Right lung (tissue), 10 donors: ENCODE measurements at places on chromosomes 5 and 9. TPM values are rescaled to one million over a fixed set of nuclear protein-coding genes. Genes with fewer than 3 reads are reported as not detected.

GRCh38 chr9:72210522-72210921, 61.3 kb downstream of the GDA start:
- no peak for DNase-seq

DNA sequence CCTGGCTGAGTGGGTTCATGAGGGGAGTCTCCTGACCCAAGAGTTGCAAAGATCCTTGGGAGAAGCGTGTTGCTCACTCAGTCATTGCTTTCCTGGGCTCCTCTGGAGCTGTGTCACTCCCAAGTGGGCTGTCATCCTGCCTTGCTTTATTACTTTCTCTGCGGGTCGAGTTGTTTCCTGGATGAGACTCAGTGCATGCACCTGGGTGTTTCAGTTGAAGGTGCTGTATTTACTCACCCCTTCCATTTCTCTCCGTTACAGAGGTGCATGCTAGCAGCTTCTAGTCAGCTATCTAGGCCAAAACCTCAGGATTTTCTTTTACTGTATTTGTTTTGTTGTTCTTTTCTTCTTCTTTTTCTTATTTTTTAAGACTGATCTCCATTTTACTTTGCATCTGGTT, 785.5 kb upstream of the EDIL3 start:
- DNase-seq: no peak

- DNase-seq: no peak
Measured at GRCh38 chr9:134545543-134546245, 95.9 kb upstream of the COL5A1 start.

DNA sequence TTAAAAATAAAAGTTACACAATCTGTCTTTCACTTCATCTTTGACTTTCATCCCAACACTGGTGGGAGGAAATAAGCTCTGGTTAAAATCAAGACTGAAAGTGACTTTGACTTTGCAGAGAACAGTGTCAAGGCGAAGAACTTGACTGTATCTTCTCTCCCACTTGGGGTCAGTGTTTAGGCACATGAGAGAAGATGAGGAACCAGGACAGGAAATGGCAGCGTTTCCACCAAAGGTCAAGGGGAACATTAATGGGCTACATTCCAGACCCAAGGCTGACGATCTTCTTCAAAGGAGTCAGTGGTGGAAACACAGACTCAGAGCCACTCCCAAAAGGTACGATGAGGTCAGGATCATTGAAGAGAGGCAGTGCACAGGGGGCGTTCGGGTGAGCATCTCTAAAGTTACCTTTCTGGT, 409.5 kb downstream of the ARHGEF28 start:
- DNase-seq: peak; percentile 63

Gene STOM
- 117 TPM for polyA plus RNA-seq

Gene AGXT2
- polyA plus RNA-seq: not detected

GRCh38 chr5:37721447-37721871, 118.4 kb downstream of the GDNF start:
- no peak for DNase-seq

Gene FAM120AOS
- 58.6 TPM for polyA plus RNA-seq

GRCh38 chr5:173853370-173854131, 34.6 kb upstream of the CPEB4 start:
- no peak for DNase-seq

DNA sequence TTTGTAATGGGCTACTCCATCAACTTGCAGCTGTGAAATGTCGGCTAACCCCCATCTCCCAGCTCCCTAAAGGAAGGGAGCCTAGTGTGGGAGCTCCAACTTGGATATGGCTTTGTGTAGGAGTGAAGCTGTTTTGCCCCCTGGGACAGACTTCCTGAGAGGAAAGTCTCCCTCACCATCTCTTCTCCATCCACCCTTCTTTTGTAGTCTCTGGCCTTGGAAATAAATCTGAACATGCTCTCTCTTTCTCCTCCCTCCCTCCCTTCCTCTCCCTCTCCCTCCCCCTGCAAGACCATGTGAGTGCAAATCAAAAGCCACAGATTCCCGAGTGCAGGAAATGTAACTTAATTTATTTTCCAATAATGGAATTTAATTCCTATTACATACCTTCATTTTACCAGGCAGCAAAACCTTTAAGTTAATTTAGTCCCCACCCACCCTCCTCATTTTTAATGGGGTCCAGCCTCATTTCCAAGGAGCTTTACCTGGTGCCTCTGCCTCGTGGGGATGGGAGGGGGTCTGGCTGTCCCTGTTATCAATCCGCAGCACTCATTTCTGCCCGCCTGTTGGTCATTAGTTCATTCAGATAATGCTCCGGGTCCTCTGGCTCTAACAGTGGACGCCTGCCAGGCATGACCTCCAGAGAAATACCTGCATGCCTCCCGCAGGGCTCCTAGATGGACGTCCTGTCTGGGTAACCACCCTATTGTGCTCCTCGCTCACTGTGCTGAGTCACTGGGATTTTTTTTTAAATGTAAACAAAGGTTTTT, 122.9 kb upstream of the TAF11L2 start:
- no peak for DNase-seq

GRCh38 chr5:173320259-173320658, 8.0 kb downstream of the STC2 start:
- DNase-seq: peak; percentile 94

GRCh38 chr9:92616655-92617111, 53.2 kb downstream of the IPPK start:
- peak; percentile 58 for DNase-seq

GRCh38 chr9:78971540-78971939, 600.2 kb upstream of the TLE4 start:
- DNase-seq: no peak

- DNase-seq: no peak
Measured at GRCh38 chr5:84231433-84231832, 153.2 kb downstream of the EDIL3 start.

Gene GABRA6
- polyA plus RNA-seq: not detected

- DNase-seq: no peak
Measured at GRCh38 chr5:14250748-14251701, 107.9 kb downstream of the TRIO start.

DNA sequence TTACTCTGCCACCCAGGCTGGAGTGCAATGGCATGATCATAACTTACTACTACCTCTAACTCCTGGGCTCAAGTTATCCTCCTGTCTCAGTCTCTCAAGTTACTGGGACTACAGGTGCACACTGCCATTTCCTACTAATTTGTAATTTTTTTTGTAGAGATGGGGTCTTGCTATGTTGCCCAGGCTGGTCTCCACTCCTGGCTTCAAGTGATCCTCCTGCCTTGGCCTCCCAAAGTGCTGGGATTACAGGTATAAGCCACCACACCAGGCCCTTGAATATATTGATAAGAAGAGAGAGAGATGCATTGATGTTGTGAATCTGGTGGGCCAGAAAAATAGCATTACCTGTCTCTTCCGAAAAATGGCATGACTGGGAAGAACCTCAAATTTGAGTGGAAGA, 21.0 kb upstream of the RCL1 start:
- no peak for DNase-seq

- DNase-seq: no peak
Measured at GRCh38 chr5:68528821-68529273, 313.3 kb downstream of the PIK3R1 start.

DNA sequence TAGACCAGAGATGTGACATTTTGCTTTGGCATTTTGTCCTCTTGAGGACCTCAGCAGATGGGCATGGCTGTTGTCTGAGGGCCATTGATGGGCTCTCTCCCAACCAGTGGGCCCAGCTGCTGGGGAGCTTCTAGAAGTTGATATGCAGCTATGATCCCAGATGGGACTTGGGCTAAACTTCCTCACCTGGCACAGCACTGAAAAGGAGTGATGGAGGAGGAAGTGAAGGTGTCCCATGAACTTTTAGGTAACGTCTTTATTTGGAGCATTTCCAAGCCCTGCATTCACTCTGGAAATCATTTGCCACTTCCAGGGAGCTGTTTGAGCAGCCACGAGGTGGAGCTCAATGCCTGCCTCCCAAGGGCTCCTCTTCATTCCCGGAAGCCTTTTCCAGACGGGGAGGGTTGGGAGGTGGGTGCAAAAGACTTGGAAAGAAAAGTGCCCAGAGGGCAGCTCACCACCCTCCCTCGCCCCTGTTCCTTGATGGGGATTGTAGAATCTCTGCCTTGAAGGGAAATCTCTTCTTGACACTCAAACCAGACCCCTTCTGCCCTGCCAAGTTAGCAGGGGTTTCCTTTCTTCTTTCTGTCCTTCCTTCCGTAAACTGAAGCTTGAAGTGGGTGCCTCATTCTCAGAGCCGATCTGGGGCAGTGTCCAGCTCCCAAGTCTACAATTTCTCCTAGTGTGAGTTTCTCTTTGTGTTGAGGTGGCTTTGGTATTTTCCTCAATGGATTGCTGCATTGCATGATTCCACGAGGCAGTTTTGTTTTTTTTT, 18.1 kb upstream of the NEUROG1 start:
- DNase-seq: no peak

DNA sequence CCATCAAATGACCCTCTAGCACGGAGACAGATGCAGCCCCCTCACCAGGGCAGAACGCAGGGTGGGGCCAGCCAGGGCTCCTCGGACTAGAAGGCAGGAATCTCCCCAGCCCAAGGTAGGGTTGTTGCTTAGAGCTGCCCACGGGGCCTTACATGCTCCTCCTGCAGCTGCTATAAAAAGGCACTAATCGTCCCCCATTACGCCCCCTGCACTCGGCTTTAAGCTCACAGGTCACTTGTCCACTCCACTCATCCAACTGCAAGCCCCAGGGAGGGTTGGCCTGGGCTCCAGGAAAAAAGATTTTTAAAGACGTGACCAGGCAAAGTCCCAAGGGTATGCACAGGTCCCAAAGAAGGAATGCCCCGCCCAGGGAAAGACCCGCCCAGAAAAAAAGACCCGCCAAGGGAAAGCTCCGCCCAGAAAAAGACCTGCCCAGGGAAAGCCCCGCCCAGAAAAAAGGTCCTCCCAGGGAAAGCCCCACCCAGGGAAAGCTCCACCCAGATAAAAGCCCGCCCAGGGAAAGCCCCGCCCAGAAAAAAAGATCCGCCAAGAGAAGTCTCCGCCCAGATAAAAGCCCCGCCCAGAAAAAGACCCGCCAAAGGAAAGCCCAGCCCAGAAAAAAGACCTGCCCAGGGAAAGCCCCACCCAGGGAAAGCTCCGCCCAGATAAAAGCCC, 11.1 kb downstream of the GRIN1 start:
- no peak for DNase-seq

Gene DBH
- polyA plus RNA-seq: 1.5 TPM

- no peak for DNase-seq
Measured at GRCh38 chr9:81687521-81688261, 1.7 kb downstream of the TLE1 start.

Gene NACC2
- polyA plus RNA-seq: 4.8 TPM
